ENCODE measurements at places on chromosomes 1 and 21. TPM values are rescaled to one million over a fixed set of nuclear protein-coding genes. Genes with fewer than 3 reads are reported as not detected.

RPTN gene
- total RNA-seq, result not detected

DNA sequence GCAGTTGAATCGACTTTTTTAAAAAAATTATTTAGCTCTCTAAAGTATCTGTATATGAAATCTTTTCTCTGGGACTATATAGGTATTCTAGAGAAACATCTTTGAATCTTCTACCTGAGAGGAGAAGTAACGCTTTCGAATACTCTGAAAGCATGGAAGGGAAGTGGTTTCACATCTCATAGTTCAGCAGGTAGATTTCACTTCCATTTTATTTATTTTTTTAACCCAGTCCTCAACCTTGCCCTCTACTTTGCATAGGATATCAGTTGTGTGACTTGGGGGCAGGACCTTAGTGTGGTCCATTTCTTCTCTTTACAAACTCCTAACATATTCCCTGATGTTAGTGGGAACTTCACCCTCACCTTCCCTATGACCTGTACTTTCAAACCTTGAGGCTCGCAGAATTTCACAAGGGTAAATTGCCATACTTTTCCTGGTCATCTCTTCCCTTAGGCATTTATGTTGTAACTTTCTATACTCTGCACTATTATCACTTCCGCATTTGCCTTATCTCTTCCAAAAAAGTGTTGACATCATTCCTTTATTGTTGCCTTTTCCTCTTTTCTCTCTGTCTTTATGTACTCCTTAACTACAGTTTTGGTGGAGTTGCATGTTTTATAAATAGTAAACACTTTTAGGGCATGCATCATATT is 1208.5 kb upstream of the ADGRL4 start:
- no peak overlapping the region for H3K4me3 ChIP-seq
- no peak overlapping the region for H3K27ac ChIP-seq
- H3K27me3 ChIP-seq, result no peaks in the 10 kb centered on the region
- no peak for DNase-seq
- no peaks in the 10 kb centered on the region for H3K36me3 ChIP-seq

DNA sequence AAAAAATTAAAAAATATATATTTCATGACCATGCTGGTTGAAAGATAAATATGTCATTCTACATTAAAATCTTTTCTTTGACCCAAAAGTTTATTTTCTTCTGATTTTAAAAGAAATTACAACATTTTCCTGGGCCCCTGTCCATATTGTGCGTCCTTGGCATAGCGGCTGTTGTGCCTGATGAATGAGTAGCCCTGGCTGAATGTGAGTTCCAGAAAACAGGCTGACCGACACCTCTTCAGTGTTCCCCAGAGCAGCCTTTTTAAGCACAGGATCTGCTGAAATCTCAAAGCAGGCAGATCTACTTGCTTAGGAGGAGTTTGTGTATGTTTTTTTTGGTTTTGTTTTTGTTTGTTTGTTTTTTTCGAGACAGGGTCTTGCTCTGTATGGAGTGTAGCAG is 19.7 kb downstream of the KIAA1614 start:
- no peaks in the 10 kb centered on the region for H3K27me3 ChIP-seq
- no peak for DNase-seq
- no peak overlapping the region for H3K4me3 ChIP-seq
- H3K27ac ChIP-seq, result no peak overlapping the region
- H3K4me1 ChIP-seq, result peaks cover 15% of the 10 kb centered on the region
- H3K36me3 ChIP-seq, result peaks cover 7% of the 10 kb centered on the region

ITGB2 gene
- 1.1 TPM for total RNA-seq

Data from osteocyte (in vitro differentiated cells).